ENCODE measurements at places on chromosomes 13 and 19.
A peak's percentile ranks its signal among the peaks of the same experiment; 100 is the strongest.

- DNase-seq: no peak
These were observed 6.1 kb downstream of the OSCAR start for GRCh38 chr19:54094426-54095000.

DNA sequence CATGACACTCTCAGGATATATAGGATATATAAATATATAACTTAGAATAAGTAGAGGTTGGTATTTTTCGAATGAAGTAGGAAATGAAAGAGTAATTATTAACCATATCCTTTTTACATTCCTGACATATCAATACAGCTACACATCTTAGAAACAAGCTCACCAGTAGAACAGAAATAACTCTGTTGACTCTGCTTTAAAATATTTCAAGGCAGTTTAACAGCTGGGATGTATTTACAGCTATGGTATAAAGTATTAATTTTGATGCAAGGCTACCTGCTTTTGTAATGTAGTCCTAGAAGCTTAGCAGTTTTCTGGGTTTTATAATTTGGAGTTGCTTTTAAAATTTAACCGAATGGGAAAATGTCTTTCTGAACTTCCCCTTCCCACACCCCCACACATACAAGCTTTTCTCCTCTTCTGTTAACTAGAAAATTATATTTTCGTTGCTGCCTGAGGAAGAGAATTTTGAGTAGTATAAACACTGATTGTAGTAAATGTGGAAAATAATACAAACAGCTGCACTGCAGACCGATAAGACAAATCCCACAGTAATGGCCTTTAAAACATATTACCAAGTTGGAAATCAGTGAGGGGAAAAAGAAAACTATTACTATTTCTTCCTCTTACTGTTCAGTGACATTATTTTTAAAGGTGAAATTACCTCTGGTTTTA lies 147.7 kb downstream of the GGACT start:
- DNase-seq: no peak

- no peak for DNase-seq
These were observed 211.5 kb downstream of the URI1 start for GRCh38 chr19:30153326-30154210.

GRCh38 chr19:3270902-3271301 lies 46.4 kb downstream of the CELF5 start:
- DNase-seq: peak; percentile 60

- DNase-seq: no peak
These were observed 6.1 kb downstream of the CAPN12 start for GRCh38 chr19:38737921-38738737.

DNA sequence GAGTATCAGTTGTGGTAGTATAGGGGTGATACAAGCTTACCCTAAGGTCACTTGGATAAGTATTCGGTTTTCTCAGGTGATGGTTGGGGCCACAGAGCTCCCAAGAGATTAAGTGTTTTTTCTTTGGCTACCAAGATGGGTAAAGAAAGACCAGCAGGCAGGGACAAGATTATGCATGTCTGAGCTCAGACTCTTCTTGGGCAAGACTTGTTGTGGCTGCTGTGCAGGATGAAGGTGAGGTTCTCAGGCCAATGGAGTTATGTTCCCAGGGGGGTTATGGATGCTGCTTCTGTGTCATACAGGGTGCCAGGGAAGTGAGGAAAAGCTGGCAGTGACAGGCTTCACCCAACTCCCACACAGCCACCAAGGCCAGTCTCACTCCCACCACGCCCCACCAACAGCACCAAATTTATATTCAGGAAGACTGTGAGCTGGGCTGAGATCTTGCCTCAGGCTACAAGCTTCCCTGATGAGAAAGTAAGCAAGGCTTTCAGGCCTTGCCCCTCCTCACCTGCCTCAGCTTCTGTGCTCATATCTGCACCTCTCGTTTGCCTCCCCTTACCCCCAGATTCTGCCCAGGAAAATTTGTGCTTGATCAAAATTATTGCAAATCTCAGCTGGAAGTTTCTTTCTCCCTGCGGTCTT lies 511.8 kb upstream of the SLITRK1 start:
- DNase-seq: no peak

- DNase-seq: no peak
These were observed 724.4 kb upstream of the SLITRK5 start for GRCh38 chr13:86946734-86947133.

- no peak for DNase-seq
These were observed 4.1 kb upstream of the SIGLEC6 start for GRCh38 chr19:51535535-51535934.

DNA sequence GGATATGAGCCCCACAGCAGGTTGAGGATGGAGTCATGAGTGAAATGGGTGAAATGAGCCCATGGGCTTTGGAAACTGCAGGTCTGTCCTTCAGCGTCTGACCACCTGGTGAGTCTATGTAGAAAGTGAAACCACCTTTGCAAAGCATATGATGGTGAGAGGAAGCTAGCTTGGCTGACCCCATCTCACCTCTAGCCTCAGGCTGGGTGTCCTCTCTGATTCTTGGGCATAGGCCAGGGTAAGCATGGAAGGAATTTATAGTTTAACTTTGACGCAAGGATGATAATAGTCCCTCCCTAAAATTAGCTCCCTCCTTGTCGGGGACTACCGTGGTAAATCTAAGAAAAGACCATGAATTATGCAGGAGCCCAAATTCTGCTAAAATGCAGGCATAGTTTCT lies 16.8 kb upstream of the PSG9 start:
- no peak for DNase-seq

GRCh38 chr13:48159401-48159800 lies 64.5 kb upstream of the MED4 start:
- no peak for DNase-seq

GRCh38 chr13:94799299-94799698 lies 87.0 kb upstream of the SOX21 start:
- DNase-seq: no peak

DNA sequence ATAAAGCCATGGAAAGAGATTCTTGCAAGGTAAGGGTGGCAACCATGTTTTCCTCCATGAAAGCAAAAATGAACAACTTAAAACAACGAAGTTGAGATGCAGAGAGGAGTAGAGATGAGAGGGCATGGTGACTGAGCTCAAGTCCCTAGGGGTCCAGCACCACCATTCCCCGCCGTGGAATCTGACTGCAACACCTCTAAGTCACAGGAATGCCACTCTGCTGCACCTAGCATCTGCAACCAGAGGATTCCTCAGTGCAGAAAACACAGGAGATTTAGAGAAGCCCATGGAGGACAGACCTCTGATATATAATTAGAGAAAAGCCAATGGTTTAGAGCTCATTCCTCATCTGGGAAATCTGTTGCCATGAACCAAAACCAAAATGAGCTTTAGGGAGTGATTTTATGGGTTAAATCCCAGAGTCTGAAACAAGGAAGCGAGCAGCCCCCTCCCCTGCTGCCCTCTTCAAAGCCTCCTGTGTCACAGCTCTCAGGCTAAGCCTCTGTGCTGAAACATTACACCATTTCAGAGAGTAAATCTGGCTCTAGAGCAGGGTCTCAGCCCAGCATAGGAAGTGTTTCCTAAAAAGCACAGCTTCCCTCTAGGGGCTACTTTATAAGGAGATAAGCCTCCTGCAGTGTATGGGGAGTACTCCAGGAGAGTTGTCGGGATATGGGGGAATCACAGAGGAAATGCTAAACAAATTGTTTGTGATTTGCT lies 1043.6 kb downstream of the UQCRFS1 start:
- no peak for DNase-seq

- no peak for DNase-seq
These were observed 787.7 kb downstream of the UQCRFS1 start for GRCh38 chr19:28425046-28425931.

DNA sequence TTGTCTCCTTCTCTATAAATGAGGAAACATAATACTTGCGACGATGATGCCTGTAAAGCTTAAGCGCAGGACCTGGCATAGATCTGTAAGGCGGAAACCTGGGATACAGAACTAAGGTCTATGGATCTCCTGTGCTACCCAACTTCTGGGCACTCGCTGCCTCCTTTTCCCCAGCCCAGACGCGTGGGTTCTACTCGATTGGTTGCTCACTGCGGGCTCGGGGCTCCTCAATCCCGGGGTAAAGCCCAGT lies 615 bp upstream of the PSMC4 start:
- DNase-seq: no peak

GRCh38 chr13:30936971-30937370 lies 4.5 kb downstream of the TEX26 start:
- DNase-seq: no peak

- no peak for DNase-seq
These were observed 46.9 kb upstream of the UBE2L5 start for GRCh38 chr13:30375265-30375835.

DNA sequence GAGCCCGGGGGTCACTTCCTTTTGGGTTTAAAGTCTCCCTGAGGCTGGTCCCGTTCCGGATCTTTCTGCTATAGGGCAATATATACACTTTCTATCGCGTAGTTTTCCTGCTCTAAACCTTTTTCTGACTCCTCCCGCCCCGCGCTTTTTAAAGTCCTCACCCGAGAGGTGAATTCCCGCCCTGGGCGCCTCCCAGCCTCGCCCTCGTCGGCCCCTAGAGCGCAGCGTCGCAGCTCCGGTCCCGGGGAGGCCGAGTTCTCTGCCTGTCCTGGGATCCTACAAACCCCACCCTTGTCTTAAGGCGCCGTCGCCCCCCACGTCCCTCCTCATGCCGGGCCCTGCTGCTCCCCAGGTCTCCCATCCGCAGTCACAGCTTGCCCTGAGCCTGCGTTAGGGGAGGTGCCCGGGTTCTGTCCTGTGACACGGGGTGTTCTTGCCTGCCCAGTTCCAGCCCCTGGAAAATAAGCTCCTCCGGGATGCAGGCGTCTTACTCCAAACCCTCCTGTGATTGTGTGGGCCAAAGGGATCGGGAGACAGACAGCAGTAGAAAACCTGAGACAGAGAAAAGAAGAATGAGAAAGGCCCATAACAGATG lies 491 bp downstream of the ZNF525 start:
- DNase-seq: no peak

DNA sequence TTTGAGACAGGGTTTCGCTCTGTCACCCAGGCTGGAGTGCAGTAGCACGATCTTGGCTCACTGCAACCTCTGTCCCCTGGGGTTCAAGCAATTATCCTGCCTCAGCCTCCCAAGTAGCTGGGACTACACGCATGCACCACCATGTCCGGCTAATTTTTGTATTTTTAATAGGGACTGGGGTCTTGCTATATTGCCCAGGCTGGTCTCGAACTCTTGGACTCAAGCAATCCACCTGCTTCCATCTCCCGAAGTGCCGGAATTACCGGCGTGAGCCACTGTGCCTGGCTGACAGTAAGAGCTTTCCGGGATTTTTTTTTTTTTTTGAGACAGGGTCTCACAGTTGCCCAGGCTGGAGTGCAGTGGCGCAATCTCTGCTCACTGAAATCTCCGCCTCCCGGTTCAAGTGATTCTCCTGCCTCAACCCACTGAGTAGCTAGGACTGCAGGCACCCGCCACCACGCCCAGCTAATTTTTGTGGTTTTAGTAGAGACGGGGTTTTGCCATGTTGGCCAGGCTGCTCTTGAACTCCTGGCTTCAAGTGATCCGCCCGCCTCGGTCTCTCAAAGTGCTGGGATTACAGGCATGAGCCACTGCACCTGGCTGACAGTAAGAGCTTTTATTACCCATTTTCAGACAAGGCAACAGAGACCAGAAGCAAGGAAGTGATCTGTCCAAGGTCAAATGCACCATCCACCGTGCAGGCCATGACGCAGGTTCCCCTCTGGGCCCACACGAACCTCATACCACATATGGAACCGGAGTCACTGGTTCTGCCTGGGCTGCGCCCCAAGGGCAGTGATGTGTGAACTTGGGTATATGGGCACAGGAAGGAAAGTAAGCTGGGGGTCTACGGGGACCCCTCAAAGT lies 21.0 kb downstream of the RFX1 start:
- DNase-seq: no peak

DNA sequence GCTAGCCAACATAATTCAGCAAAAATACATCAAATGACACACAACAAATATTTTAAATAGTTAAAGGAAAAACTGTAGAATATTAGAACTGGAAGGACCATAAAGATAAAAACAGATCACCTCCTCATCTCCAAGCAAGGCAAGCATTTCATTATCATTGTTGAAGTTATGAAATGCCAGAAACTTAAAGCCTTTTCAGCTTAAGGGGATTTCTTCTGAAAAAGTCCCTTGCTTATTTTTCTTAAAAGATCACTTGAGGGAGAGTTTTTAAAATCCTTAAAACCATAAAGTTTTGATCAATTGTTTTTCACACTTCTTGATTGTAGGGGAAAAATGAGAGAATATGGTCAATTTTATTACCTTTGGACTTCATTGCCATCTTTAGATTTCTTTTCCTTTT lies 37.4 kb downstream of the FLT1 start:
- no peak for DNase-seq

GRCh38 chr13:113887700-113888201 lies 23.9 kb upstream of the GAS6 start:
- no peak for DNase-seq

GRCh38 chr13:50277127-50277526 lies 261.9 kb downstream of the KCNRG start:
- no peak for DNase-seq

DNA sequence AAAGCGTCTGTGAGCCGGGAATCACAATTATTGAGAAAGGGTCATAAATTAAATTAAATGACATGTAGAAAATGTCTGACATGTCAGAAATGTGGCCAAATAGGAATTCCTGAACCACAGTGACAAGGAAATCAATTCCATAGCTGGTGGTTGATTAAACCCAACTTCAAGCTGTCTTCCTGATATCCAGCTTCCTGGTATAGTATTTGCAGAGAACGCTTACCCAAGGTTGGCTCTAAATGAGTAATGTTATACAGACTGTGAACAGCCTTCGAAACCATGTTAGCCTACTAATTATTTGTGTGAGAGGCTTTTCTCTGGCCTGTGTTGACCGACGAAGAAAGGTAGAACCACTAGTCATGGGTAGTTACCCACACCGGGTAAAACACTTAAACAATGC lies 347.2 kb downstream of the RFC3 start:
- DNase-seq: no peak

- no peak for DNase-seq
These were observed 179.0 kb downstream of the NUFIP1 start for GRCh38 chr13:44810061-44810840.

DNA sequence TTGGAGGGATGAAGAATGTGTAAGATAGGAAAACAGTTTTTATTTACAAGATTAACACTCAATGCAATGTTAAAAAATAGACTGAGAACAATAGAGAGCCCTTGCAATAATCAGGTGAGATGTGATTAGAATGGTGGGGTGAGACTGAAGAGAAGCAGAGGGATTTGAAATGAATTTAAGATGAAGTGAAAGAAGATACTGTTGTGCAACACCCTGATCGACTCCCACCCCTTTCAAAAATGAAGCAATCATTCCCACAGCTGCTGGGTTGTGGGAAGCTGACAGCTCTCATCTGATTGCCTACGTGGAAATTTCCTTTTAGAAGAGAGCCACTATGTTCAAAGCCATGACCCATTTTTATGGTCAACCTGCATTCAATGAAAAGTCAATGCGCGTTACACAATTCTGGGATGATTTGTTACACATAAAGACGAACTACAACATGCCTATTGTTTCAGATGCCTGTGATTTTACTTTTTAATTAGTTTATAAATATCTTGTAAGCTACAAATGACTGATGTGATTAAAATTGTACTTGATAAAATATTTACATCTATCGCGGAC lies 1374.8 kb downstream of the PCDH9 start:
- no peak for DNase-seq
